CD8-positive, alpha-beta memory T cell (primary cell): ENCODE measurements at places on chromosomes 3 and 15.

- no peaks in the 10 kb centered on the region for H3K4me1 ChIP-seq
- no peak for DNase-seq
- H3K27ac ChIP-seq: no peak overlapping the region
- H3K27me3 ChIP-seq: no peaks in the 10 kb centered on the region
- H3K36me3 ChIP-seq: no peaks in the 10 kb centered on the region
Measured at GRCh38 chr3:124771083-124771445, 40.8 kb downstream of the UMPS start.

GRCh38 chr15:25185791-25186190 is 231.0 kb downstream of the SNRPN start:
- no peaks in the 10 kb centered on the region for H3K4me1 ChIP-seq
- no peaks in the 10 kb centered on the region for H3K36me3 ChIP-seq
- H3K4me3 ChIP-seq: no peak overlapping the region
- H3K27ac ChIP-seq: no peak overlapping the region
- no peaks in the 10 kb centered on the region for H3K27me3 ChIP-seq
- DNase-seq: peak; percentile 15

DNA sequence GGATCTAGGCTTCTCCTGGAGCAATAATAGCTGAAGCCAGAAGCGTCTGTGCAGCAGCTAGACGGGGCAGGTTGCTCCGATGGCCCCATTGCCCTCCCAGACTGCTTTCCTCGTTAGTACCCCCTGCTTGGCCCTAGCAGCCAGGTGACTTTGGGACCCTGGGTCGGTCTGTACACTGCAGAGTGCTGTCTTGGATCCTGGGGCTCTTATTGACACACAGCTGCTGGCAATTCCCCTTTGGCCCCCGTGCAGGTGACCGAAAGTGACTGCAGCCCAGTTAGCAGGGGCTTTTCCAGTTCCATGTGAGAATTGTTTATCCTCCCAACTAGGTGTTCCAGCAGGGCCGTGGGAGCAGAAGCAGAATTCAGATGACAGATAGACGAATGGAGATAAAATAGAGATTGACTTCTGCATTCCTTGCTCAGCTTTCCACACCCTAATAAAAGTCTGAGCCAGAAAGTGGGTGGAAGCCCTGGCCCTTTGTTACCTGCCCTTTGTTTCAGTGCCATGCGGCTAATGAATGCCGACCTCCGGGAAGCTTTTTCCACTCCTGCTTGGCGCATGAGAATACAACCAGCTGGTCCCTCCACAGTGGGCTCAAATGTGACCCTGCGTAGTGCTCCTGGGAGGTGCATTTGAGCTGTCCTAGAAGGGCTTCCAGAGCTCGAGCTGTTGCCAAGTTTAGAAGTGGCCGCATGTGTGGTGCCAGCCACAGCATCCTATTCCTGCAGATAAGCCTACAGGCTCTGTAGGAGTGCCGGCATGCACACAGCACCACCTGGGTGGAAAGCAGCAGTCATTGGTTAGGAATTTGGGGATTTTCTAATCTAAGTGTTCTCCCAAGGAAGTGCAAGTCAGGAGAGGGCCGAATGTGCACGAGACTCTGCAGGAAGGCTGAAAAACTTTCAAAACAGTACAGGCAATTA is 94.4 kb downstream of the SLCO3A1 start:
- no peak overlapping the region for H3K27ac ChIP-seq
- H3K4me1 ChIP-seq: peaks cover 5% of the 10 kb centered on the region
- no peaks in the 10 kb centered on the region for H3K27me3 ChIP-seq
- no peak overlapping the region for H3K4me3 ChIP-seq
- no peak for DNase-seq
- no peaks in the 10 kb centered on the region for H3K36me3 ChIP-seq

GRCh38 chr15:99176757-99177156 is 71.9 kb downstream of the SYNM start:
- H3K4me3 ChIP-seq: no peak overlapping the region
- H3K27ac ChIP-seq: no peak overlapping the region
- no peak for DNase-seq
- H3K4me1 ChIP-seq: no peaks in the 10 kb centered on the region
- no peaks in the 10 kb centered on the region for H3K27me3 ChIP-seq

- H3K4me3 ChIP-seq: no peak overlapping the region
- DNase-seq: no peak
- H3K27me3 ChIP-seq: no peaks in the 10 kb centered on the region
- H3K27ac ChIP-seq: no peak overlapping the region
- H3K4me1 ChIP-seq: no peaks in the 10 kb centered on the region
- no peaks in the 10 kb centered on the region for H3K36me3 ChIP-seq
Measured at GRCh38 chr15:100048736-100049135, 293.0 kb downstream of the ADAMTS17 start.

GRCh38 chr15:59751552-59752413 is 62.7 kb upstream of the BNIP2 start:
- no peaks in the 10 kb centered on the region for H3K27me3 ChIP-seq
- no peak overlapping the region for H3K4me3 ChIP-seq
- no peak overlapping the region for H3K27ac ChIP-seq

DNA sequence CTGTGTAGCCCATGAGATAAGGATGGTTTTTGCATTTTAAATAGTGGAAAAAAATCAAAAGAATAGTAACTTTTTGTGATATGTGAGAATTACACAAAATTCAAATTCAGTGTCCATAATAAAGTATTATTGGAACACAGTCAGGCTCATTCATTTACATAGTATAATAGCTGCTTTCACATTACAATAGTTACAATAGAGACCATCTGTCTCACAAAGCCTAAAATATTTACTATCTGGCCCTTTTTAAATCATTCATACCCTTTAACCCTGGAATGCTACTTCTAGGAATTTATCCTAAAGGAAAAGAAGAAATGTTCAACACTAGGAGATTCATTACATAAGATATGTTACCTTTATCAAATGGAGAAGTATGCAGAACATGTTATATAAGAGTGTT is 35.5 kb upstream of the TM4SF4 start:
- H3K4me1 ChIP-seq: no peaks in the 10 kb centered on the region
- no peak for DNase-seq
- H3K27ac ChIP-seq: no peak overlapping the region
- no peaks in the 10 kb centered on the region for H3K27me3 ChIP-seq

- H3K4me3 ChIP-seq: no peak within 1 kb of the TSS
- no peaks in the 10 kb centered on the region for H3K27me3 ChIP-seq
- no peak for DNase-seq
- no peaks in the 10 kb centered on the region for H3K4me1 ChIP-seq
- no peak within 1 kb of the TSS for H3K27ac ChIP-seq
Measured at GRCh38 chr3:48222616-48223513, at the start of gene CAMP. Gene CAMP (plus strand): TSS chr3:48223495. CDS start chr3:48223512, 17 bp downstream.

GRCh38 chr3:155745795-155746550 is 1.1 kb upstream of the PLCH1 start:
- peaks cover 17% of the 10 kb centered on the region for H3K27me3 ChIP-seq
- H3K27ac ChIP-seq: no peak overlapping the region
- H3K4me3 ChIP-seq: no peak overlapping the region
- H3K36me3 ChIP-seq: no peaks in the 10 kb centered on the region
- H3K4me1 ChIP-seq: peaks cover 15% of the 10 kb centered on the region

DNA sequence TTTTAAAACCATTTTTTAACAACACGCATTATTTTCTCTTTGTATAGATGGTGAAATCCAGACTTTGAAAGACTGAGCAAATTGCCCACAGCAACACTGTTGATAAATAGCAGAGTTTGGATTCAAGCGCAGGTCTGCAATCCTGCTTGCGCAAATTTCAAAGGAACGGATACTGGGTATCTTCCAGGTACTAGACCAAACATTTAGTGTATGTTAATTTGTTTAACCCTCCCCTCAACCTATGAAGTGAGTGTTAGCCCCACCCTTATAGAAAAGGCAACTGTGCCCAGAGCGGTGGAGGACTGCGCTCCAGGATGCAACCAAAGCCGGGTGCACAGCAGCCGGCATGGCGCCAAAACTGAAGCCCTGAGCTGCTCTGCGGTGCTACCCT is 103.8 kb downstream of the CPN2 start:
- H3K36me3 ChIP-seq: no peaks in the 10 kb centered on the region
- no peaks in the 10 kb centered on the region for H3K4me1 ChIP-seq
- no peak for DNase-seq
- no peak overlapping the region for H3K27ac ChIP-seq

- H3K4me1 ChIP-seq: no peaks in the 10 kb centered on the region
- DNase-seq: no peak
- no peaks in the 10 kb centered on the region for H3K36me3 ChIP-seq
- no peaks in the 10 kb centered on the region for H3K27me3 ChIP-seq
- H3K27ac ChIP-seq: no peak overlapping the region
Measured at GRCh38 chr3:49567406-49567805, 13.1 kb downstream of the BSN start.

DNA sequence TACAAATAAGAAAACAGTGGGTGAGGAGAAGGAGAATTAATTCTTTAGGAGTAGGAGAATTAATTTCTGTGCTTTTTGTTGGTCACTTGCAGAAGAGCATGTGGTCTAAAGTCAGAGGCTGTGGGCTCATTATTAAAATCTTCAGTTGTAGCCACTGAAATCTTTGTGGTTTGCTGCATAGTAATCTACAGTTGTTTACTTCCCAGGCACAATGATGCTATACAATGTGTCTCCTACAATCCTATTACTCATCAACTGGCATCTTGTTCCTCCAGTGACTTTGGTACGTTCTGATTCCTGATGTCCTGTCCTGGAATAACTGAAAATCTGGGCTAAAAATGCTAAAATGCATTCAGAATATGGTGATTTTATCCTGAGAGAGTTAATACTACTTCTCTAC is 21.0 kb downstream of the IFT122 start:
- H3K27me3 ChIP-seq: no peaks in the 10 kb centered on the region
- H3K4me1 ChIP-seq: no peaks in the 10 kb centered on the region
- H3K27ac ChIP-seq: peak overlapping the region; percentile 63
- H3K36me3 ChIP-seq: no peaks in the 10 kb centered on the region

DNA sequence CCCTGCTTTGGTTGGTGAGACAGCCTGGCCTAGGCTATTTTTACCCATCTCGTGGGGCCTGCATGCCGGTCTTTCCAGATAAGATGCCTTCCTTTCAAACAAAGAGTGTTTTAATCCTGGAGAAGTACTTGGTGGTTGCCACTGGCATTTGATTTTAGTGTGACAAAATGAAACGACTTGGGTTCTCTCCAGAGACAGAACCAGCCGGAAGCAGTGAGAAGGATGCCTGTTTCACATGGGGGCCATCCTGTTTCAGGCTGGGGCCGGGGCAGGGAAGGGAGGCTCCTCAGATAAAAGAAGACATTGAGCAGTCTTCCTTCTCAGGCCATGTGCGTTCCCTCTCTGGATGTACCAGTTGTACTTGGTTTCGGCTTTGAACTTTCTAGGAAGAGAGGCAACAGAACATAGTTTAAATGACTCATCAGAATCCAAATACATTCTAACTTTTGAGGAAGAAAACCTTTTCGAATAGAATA is 74.9 kb downstream of the TOP2B start:
- no peaks in the 10 kb centered on the region for H3K36me3 ChIP-seq
- DNase-seq: no peak
- no peak overlapping the region for H3K4me3 ChIP-seq
- no peaks in the 10 kb centered on the region for H3K4me1 ChIP-seq
- no peak overlapping the region for H3K27ac ChIP-seq

DNA sequence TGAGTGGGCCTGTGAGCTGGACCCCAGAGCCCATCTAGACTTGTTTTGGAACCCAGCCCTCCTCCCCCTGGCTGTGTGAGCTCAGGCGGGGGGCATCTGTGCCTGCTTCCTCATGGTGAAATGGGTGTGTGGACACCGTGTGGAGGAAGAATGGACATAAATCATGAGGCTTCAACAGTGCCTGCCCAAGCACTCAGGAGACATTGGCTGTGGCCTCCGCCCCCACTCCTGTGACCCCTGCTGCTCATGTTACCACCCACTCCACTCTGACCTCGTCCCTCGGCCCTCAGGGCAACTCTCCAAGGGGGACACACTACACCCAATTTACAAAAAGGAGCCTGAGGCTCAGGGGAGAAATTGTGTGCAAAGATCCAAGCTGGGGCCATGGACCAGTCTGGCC is 16.6 kb downstream of the TPRA1 start:
- H3K4me3 ChIP-seq: no peak overlapping the region
- H3K27ac ChIP-seq: no peak overlapping the region

- no peak for DNase-seq
- H3K4me3 ChIP-seq: no peak overlapping the region
- H3K27ac ChIP-seq: no peak overlapping the region
- no peaks in the 10 kb centered on the region for H3K27me3 ChIP-seq
- no peaks in the 10 kb centered on the region for H3K4me1 ChIP-seq
- H3K36me3 ChIP-seq: no peaks in the 10 kb centered on the region
Measured at GRCh38 chr3:61733876-61734275, 172.5 kb downstream of the PTPRG start.

GRCh38 chr3:192817053-192817452 is 89.7 kb upstream of the FGF12 start:
- no peaks in the 10 kb centered on the region for H3K27me3 ChIP-seq
- no peak overlapping the region for H3K27ac ChIP-seq
- H3K4me1 ChIP-seq: no peaks in the 10 kb centered on the region
- H3K36me3 ChIP-seq: no peaks in the 10 kb centered on the region
- H3K4me3 ChIP-seq: no peak overlapping the region
- no peak for DNase-seq

GRCh38 chr15:70286113-70286806 is 188.5 kb upstream of the TLE3 start:
- no peaks in the 10 kb centered on the region for H3K27me3 ChIP-seq
- H3K4me3 ChIP-seq: no peak overlapping the region
- no peaks in the 10 kb centered on the region for H3K36me3 ChIP-seq
- no peak for DNase-seq

GRCh38 chr15:34436956-34437442 is 609 bp downstream of the GOLGA8A start:
- H3K4me1 ChIP-seq: peaks cover 12% of the 10 kb centered on the region
- H3K36me3 ChIP-seq: no peaks in the 10 kb centered on the region
- DNase-seq: peak; percentile 52
- peak overlapping the region; percentile 38 for H3K27ac ChIP-seq

DNA sequence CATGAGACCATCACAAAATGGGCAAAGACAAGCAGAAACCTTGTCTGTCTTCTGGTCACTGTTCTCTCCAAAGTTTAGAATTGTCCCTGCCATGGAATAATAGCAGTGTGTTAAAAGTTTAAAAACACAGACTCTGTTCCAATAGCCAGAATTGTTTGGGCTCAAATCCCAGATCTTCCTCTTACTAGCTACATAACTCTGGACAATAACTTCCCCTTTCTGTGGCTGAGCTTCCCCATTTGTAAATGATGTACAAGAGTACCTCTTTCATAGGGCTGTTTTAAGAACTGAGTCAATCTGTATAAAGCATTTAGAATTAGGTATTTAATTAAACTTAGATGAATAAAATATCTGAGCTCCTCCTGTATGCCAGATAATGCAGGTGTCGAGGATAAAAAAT is 623.0 kb downstream of the NTRK3 start:
- DNase-seq: no peak
- H3K27ac ChIP-seq: no peak overlapping the region
- H3K4me3 ChIP-seq: no peak overlapping the region

DNA sequence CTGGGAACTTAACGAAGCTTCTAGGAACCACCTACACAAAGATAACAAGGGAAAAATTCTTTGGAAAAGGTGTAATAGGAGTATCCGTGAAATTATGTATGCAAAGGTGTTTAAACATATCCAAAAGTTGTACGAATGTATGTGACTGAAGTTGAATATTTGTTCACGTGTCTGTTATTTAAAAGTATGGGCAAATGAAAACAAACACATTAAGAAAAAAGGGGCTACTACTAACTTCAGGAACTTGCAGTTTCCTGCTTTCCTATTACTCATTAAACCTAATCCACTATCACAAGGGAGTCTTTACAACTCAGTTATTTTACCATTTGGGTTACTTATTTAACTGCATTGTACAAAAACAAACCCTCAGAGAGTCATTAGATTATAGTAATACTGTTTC is 33.9 kb upstream of the GRAMD1C start:
- H3K27me3 ChIP-seq: no peaks in the 10 kb centered on the region
- H3K4me1 ChIP-seq: no peaks in the 10 kb centered on the region
- H3K27ac ChIP-seq: no peak overlapping the region
- no peak overlapping the region for H3K4me3 ChIP-seq
- DNase-seq: no peak
